Body of pancreas (tissue), 4 donors: ENCODE measurements at places on chromosomes 12 and 14. TPM values are rescaled to one million over a fixed set of nuclear protein-coding genes. Genes with fewer than 3 reads are reported as not detected.

RNASE2 gene
- not detected for total RNA-seq

SLC39A2 gene
- not detected for total RNA-seq

PSEN1 gene
- total RNA-seq = 14.2 TPM

GLT8D2 gene
- total RNA-seq = 0.99 TPM

STXBP6 gene
- total RNA-seq = 20.1 TPM

BICDL1 gene
- total RNA-seq = 5.9 TPM

PRH2 gene
- total RNA-seq = not detected

DHRS2 gene
- 1.3 TPM for total RNA-seq

USP15 gene
- 57.4 TPM for total RNA-seq

SVOP gene
- 0.52 TPM for total RNA-seq

SRRM4 gene
- not detected for total RNA-seq

CCDC177 gene
- not detected for total RNA-seq

KRT77 gene
- not detected for total RNA-seq

GPR162 gene
- total RNA-seq = not detected

HOXC9 gene
- not detected for total RNA-seq

LTBR gene
- total RNA-seq = 111 TPM

AKAP6 gene
- total RNA-seq = 2.9 TPM

PRR4 gene
- total RNA-seq = not detected

CMA1 gene
- not detected for total RNA-seq

SSTR1 gene
- 1.3 TPM for total RNA-seq
